ENCODE measurements at places on chromosomes 3 and 15.

DNA sequence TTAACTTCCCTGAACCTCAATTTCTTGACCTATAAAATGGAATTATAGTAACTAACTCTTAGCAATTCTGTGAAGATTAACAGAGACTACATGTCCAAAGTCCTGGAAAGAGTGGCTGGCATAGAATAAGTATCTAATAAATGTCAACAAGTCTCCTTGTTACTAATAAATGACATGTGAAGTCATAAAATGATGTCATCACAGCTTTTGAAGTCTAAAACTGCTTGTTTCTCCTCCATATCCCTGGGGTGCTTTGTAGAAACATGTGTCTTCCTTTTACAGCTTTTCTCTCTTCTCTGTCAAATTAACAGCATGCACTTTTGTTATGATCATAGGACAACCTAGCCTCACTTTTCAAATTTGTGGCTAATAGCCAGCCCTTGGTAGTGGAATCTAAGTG lies 510.2 kb downstream of the NTRK3 start:
- DNase-seq, result no peak

- no peak for DNase-seq
Measured at GRCh38 chr3:126351771-126352475, 5.3 kb downstream of the KLF15 start.

GRCh38 chr3:192992361-192992760 lies 74.7 kb upstream of the MB21D2 start:
- no peak for DNase-seq

DNA sequence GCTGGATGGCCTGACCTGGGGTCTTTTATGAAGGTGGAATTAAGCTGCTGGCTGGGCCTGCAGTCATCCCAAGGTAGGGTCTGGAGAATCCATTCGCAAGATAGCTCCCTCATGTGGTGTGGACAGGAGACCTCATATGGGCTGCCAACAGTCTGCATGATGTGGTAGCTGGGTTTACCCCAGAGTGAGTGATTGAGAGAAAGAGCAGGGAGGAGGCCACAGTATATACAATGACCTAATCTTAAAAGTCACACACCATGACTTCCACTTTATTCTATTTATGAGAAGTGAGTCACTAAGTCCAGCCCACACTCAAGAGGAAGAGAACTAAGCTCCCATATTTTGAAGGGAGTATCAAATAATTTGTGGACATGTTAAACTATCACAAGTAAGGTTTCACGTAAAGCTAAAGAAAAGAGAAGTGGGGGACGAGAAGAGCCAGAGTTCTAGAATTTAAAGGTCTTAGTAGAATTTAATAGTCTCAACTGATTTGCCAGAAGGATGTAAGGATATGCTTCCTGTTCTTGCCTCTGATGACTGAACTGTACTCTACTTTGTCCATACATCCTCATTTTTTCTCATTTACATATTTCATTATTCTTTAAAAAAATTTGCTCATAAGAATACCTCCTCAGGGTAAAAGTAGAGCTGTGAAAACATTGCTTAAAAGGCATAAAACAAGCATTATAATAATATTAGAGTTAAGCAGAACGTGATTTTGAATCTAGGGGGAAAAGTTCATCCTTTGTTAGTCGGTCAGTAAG lies 184.4 kb downstream of the PEX5L start:
- peak; percentile 37 for DNase-seq

- DNase-seq, result no peak
Measured at GRCh38 chr3:151387432-151387831, 2.9 kb upstream of the P2RY12 start.

DNA sequence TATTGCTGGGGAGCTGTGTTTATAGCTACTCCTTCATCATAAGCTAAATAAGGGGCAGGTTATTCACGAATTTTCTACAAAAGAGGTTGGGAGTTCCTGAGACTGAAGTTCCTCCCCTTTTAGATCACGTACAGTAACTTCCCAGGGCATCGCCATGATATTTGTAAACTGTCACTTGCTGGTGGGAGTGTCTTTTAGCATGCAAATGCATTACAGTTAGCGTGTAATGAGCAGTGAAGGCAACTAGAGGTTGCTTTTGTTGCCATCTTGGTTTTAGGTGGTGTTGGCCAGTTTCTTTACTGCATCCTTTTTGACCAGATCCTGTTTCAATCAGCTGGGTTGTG lies 64.4 kb downstream of the IL12A start:
- no peak for DNase-seq

- DNase-seq, result no peak
Measured at GRCh38 chr3:62781121-62781520, 94.1 kb downstream of the CADPS start.

- DNase-seq, result no peak
Measured at GRCh38 chr3:65483480-65483879, 555.2 kb downstream of the MAGI1 start.

DNA sequence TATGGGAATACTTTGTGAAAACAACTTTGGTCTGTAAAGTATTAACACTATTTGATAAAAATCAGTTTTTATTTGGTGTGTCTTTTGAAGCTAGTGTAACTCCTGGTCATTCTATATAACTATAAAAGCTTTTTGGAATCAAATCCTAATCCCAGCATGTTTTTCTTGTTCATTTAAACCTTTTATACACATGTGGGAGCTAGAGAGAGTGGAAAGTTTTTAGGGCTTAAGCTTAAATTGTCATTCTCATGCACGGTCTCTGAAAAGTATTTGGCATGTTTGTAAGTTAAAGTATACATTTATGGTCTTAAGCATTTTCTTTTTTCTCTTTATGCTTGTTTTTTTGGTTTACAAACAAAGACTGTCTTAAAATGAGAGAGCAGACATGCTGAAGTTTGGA lies 83.4 kb upstream of the RARB start:
- no peak for DNase-seq

DNA sequence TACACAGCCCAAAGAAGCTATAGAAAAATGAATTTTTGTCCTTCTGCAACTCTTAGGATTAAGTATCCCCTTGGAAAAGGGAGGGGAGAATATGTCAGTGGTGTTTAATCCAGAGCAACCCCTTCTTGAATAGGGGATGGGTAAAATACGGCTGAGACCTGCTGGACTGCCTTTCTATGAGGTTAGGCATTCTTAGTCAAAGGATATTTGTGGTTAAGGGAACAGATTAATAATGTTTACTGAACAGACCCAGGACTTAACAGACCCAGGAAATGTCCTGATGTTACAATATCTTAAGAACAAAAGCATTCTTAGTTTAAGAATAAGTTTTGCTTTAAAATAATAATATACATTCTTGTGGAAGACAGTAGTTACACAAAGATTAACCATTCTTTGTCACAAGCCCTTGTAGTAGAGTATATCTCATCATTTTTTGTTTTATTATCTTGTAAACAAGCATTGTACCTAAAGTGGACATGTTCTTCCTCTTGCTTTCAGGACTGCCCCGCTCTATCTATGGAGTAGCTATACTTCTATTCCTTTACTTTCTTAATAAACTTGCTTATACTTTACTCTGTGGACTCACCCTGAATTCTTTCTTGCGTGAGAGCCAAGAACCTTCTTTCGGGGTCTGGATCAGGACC lies 43.8 kb upstream of the B3GALNT1 start:
- no peak for DNase-seq

GRCh38 chr3:123444023-123444422 lies 4.9 kb downstream of the ADCY5 start:
- DNase-seq, result no peak

GRCh38 chr3:62153231-62153630 lies 220.1 kb downstream of the FEZF2 start:
- DNase-seq, result no peak

- DNase-seq, result no peak
Measured at GRCh38 chr3:52458031-52458760, 2.8 kb downstream of the NISCH start.

DNA sequence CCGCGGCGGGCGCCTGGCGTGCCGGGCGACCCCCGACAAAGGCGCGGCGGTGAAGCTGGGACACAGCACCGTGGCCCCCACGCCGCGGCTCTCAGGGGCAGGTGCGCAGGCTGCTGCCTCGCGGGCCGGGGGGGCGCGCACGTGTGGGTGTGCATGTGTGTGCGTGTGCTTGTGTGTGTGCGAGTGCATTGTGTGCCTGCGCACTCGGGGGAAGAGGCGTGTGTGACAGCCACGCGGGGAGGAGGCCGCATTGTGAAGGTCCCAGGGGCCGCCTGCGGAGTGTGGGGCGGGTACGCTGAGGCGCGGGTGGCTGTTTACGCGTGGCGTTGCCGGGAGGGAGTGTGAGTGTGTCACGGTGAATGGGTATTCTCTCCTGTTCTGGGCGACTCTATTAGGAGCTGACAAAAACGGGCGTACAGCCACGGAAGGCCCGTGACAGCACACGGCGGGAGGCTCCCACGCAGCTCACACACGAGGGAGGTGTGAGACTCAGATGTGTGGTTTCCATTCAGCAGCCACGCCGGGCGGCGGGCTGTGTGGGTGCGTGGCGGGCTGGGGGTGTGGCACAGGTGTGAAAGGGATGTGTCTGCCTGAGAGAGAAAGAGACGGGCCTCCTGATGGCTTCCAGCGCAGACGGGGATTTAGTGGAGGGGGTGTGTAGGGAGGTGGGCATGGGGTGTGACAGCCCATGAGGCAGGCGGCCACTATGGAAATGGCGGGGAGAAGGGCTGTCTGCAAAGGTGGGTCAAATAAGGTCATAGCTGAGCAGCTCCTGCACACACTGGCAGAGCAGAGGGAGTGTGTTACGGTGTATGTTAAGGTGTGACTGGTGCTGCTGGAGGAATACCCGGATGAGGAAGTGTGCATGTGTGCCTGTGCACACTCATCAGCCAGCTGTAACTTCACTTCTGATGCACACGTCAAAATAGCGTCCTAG lies 750 bp downstream of the PODXL2 start:
- no peak for DNase-seq

- DNase-seq, result no peak
Measured at GRCh38 chr3:150447631-150448465, 39.8 kb downstream of the TSC22D2 start.

GRCh38 chr3:173703771-173704170 lies 306.2 kb downstream of the NLGN1 start:
- DNase-seq, result no peak

GRCh38 chr15:83983634-83984458 lies 251.7 kb upstream of the GOLGA6L4 start:
- peak; percentile 46 for DNase-seq

GRCh38 chr3:35785234-35785888 lies 146.0 kb downstream of the ARPP21 start:
- DNase-seq, result no peak

- DNase-seq, result no peak
Measured at GRCh38 chr3:128176276-128176833, 23.1 kb downstream of the EEFSEC start.

- peak; percentile 5 for DNase-seq
Measured at GRCh38 chr3:137769322-137770065, 5.4 kb downstream of the SOX14 start.

GRCh38 chr15:63186065-63186464 lies 3.3 kb upstream of the RAB8B start:
- no peak for DNase-seq

GRCh38 chr3:25585361-25586166 lies 79.1 kb downstream of the TOP2B start:
- no peak for DNase-seq

GRCh38 chr3:80663426-80663825 lies 895.6 kb upstream of the ROBO1 start:
- no peak for DNase-seq
